Placental pericyte (primary cell): ENCODE measurements at places on chromosomes 11 and 22. TPM values are rescaled to one million over a fixed set of nuclear protein-coding genes. Genes with fewer than 3 reads are reported as not detected.

The MS4A7 gene
- total RNA-seq, result 0.29 TPM in 1 of 2 replicates, not detected in the other

The CD3D gene
- not detected in 2 replicates for total RNA-seq

The ACCSL gene
- total RNA-seq, result not detected in 2 replicates

The NAALAD2 gene
- 0.29 and 0.44 TPM in 2 replicates for total RNA-seq

The CWF19L2 gene
- 6.6 and 11.2 TPM in 2 replicates for total RNA-seq

The ZNF70 gene
- 7.4 and 12.3 TPM in 2 replicates for total RNA-seq

The PACSIN3 gene
- 16.6 and 22.3 TPM in 2 replicates for total RNA-seq

The SAA4 gene
- not detected in 2 replicates for total RNA-seq

The GGTLC3 gene
- total RNA-seq, result not detected in 2 replicates

The TRIM51 gene
- not detected in 2 replicates for total RNA-seq
